ENCODE measurements at places on chromosomes 16 and 17. TPM values are rescaled to one million over a fixed set of nuclear protein-coding genes. Genes with fewer than 3 reads are reported as not detected.

FKBP10 gene
- total RNA-seq = 62.0 TPM

DNA sequence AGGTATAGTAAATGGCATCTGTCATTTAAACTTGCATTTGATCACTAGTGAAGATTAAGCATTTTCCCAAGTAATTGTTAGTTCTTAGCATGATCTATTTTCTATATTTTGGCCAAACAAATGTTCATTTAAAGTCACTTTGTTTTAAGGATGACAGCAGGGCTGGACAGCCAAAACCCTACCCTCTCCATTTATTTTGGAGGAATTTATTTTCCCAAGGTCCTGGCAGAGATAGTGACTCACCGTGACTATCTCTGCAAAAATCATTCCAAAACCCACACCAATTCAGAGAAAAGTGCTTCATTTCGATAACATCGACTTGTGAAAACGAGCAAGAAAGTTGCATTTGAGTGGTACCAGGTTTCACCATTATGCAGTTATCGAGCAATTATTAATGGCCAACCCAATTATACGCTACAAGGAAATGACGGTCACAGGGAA is 665 bp upstream of the AKAP1 start:
- no peak for DNase-seq

- DNase-seq = no peak
These were observed 20.3 kb upstream of the AKTIP start for GRCh38 chr16:53523126-53523804.

RAMP2 gene
- total RNA-seq = 13.7 TPM

- DNase-seq = no peak
These were observed 9.9 kb downstream of the ZFHX3 start for GRCh38 chr16:73037845-73038570.

- DNase-seq = no peak
These were observed 226.2 kb downstream of the CCDC182 start for GRCh38 chr17:57518587-57519581.

Measured in uterus (tissue), 4 donors.